Right forelimb (tissue), 1 donor: ENCODE measurements at places on chromosomes 11 and 22.

- peak; percentile 66 for DNase-seq
Measured at GRCh38 chr11:11534981-11535380, 86.8 kb downstream of the GALNT18 start.

DNA sequence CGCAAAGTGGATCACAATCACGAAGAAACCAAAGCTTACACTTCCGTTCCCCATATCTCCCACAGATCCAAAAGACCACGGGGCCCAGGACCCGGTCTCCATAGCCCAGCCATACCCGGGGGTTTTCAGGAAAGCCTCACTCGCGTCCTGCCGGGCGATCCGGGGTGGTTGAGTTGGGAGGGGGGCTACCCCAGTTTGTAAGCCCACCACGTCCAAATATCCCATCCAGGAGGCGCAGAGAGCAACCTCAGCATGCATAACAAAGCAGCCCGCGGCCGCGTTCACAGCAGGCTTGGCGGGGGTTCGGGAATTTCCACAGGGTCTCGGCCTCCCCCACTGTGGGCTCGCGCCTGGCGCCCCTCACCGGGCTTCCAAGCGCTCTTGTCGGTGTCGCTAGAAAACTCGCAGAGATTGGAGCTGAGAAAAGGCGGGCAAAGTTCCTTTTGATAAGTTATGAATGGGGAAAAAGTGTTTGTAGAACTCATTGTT lies 9.5 kb downstream of the SDF2L1 start:
- DNase-seq: no peak

DNA sequence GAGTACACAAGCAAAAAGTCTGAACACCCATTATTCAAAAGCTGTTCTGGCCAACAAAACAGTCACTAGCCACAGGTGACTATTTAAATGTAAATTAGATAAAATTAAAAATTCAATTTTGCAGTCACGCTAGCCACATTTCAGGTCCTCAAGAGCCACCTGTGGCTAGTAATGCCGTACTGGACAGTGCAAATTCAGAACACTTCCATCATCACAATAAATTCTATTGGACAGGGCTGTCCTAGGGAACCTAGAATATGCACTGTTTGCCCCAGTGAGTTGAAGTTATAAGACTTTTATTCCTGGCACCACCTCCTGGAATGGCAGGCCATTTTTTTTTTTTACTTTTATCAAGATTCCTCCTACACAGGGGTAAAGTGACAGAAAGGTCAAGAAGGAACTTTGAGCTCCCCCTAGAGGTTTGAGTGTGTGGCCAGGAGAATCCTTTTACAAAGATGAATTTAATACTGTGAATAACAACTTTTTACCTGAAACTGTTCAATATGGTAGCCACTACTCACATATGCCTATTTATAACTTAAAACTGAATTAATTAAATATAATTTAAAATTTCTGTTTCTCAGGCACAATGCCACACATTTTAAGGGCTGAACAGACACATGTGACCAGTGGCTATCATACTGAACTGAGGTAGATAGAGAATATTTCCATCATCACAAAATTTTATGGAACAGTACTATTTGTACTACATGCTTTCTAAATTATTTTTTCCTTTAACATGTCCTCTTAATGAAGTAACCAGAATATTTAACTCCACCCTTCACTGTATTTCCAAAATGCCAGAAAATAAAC lies 6.5 kb downstream of the MSANTD2 start:
- DNase-seq: no peak

DNA sequence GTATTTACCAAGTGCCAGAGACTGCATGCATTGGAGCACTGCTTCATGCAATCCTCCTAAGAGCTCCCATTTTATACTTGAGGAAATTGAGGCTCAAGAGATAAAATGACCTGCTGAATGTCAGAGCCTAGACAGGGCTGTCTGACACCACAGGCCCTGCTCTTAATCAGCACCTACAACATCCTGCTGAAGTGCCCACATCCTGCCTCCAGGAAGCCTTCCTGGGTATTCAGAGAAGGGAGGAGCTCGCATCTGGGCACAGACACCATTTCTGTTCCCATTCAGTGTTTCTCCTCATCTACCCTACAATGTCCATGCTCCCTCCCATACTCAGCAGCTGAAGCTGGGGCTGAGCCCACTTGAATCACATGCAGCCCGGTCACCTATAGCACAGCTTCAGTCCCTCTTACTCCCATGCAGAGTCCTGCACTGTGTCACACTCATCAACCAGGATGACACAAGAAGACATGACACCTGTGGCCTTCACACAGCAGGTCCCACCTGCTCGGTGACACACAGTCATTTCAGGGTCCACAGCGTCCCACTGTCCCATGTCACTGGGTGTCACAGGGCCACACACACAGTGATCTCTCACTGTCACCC lies 53.1 kb downstream of the PDE2A start:
- no peak for DNase-seq
